ENCODE measurements at places on chromosomes 16 and 17.
A peak's percentile ranks its signal among the peaks of the same experiment; 100 is the strongest.

- no peak overlapping the region for H3K4me3 ChIP-seq
- H3K36me3 ChIP-seq, result peaks cover 67% of the 10 kb centered on the region
- H3K27me3 ChIP-seq, result no peaks in the 10 kb centered on the region
- DNase-seq, result no peak
- no peak overlapping the region for H3K27ac ChIP-seq
Observed at GRCh38 chr16:27486760-27487159, 63.0 kb downstream of the GTF3C1 start.

DNA sequence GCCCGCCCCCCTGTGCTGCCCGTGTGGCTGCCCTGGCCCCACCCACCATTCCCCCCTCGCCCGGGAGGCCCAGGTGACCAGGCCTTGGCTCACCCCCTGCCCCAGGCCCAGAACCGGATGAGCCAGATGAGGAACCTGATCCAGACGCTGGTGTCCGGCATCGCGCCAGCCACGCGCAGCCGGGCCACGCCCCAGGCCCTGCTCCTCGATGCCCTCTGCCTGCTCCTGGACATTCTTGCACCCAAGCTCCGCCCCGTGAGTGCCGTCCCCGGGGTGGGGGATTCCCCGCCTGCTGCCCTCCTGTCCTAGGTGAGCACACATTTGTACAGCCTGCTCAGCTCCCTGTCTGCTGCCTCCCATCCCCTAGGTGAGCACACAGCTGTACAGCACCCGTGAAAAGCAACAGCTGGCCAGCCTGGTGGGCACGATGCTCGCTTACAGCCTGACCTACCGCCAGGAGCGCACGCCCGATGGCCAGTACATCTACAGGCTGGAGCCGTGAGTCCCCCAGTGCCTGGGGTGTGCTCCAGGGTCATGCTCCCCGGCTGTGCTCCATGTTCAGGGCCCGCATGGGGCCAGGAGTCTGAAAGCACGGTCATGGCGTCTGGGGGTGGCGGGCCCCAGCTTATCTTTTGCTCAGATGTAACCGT, 4.8 kb downstream of the GNG13 start:
- H3K4me3 ChIP-seq, result no peak overlapping the region
- H3K36me3 ChIP-seq, result peaks cover 17% of the 10 kb centered on the region
- peaks cover 26% of the 10 kb centered on the region for H3K27me3 ChIP-seq
- no peaks in the 10 kb centered on the region for H3K4me1 ChIP-seq

- H3K27ac ChIP-seq, result no peak overlapping the region
- H3K4me3 ChIP-seq, result no peak overlapping the region
- H3K27me3 ChIP-seq, result no peaks in the 10 kb centered on the region
- no peaks in the 10 kb centered on the region for H3K36me3 ChIP-seq
- DNase-seq, result no peak
Observed at GRCh38 chr17:83177611-83178532, 98.5 kb downstream of the METRNL start.

DNA sequence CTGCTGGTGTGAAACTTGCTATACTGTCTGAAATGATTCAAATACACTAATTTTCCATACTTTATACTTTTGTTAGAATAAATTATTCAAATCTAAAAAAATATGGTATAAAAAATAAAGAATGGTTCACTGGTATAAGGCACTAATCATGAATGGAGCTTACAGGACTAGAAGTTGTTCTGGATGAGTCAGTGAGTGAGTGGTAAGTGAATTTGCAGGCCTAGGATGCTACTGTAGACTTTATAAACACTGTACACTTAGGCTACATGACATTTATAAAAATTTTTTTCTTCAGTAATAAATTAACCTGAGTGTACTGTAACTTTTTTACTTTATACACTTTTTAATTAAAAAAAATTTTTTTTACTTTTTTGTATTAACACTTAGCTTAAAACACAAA, 95.5 kb downstream of the MAP2K4 start:
- H3K27ac ChIP-seq, result no peak overlapping the region
- H3K36me3 ChIP-seq, result peaks cover 86% of the 10 kb centered on the region
- H3K4me1 ChIP-seq, result no peaks in the 10 kb centered on the region
- no peak overlapping the region for H3K4me3 ChIP-seq

GRCh38 chr17:74078363-74078941, 125.0 kb upstream of the RPL38 start:
- no peak for DNase-seq
- no peaks in the 10 kb centered on the region for H3K36me3 ChIP-seq
- no peaks in the 10 kb centered on the region for H3K4me1 ChIP-seq
- no peak overlapping the region for H3K4me3 ChIP-seq
- H3K27ac ChIP-seq, result no peak overlapping the region
- peaks cover 34% of the 10 kb centered on the region for H3K27me3 ChIP-seq

DNA sequence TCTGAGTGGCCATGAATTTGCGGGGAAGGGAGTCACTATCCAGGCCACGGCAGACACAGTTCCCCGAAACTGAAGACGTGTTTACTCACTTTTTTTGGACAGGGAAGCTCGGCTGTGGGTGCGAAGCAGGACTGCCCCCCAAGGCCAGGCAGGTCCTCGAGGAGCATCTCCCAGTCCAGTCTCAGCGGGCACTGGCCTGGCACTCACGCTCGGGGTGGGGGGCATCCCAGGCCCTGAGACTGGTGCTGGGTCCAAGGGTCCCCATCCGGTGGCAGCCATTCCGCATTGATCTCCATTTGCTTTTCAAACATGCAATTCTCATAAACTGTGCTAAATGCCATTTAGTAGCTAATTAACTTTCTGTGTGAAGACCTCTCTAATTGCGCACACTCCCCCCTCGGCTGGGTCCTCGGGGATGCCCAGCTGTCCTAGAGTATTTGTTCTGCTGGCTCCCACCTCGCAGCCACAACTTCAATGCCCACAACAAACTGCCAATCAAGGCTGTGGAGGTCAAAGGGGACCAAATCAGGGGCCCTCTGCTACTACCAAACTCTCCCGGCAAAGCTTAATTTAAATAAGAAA, 50.2 kb downstream of the TBC1D16 start:
- H3K4me3 ChIP-seq, result no peak overlapping the region
- no peak overlapping the region for H3K27ac ChIP-seq
- no peaks in the 10 kb centered on the region for H3K27me3 ChIP-seq

DNA sequence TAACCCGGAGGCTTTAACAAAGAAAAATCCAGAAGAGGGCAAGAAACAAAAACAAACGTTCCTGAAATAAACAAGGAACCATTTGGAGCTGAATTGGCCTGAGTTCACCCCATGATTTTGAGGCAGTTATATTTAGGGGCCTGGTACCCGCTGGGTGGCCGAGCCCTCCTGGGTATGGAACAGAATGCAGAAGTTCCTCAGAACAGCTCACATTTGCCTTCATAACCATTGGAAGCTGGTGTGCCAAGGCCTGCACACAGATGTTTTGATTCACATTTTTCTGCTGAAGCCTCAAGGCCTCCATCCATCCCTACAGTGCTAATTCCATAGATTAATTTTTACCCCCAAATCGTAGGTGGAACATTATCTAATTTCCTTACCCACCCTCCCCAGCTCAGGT, 3.3 kb upstream of the ZFHX3 start:
- H3K27ac ChIP-seq, result no peak overlapping the region
- no peaks in the 10 kb centered on the region for H3K36me3 ChIP-seq
- no peak overlapping the region for H3K4me3 ChIP-seq
- H3K27me3 ChIP-seq, result no peaks in the 10 kb centered on the region

GRCh38 chr17:54901230-54901822, 674 bp downstream of the TOM1L1 start:
- H3K27me3 ChIP-seq, result peaks cover 9% of the 10 kb centered on the region
- no peak overlapping the region for H3K27ac ChIP-seq
- no peaks in the 10 kb centered on the region for H3K36me3 ChIP-seq
- peaks cover 16% of the 10 kb centered on the region for H3K4me1 ChIP-seq
- H3K4me3 ChIP-seq, result peak overlapping the region; percentile 51

GRCh38 chr16:24883714-24884151, 38.0 kb downstream of the SLC5A11 start:
- H3K4me1 ChIP-seq, result no peaks in the 10 kb centered on the region
- DNase-seq, result no peak
- H3K36me3 ChIP-seq, result no peaks in the 10 kb centered on the region
- H3K4me3 ChIP-seq, result no peak overlapping the region
- no peaks in the 10 kb centered on the region for H3K27me3 ChIP-seq

DNA sequence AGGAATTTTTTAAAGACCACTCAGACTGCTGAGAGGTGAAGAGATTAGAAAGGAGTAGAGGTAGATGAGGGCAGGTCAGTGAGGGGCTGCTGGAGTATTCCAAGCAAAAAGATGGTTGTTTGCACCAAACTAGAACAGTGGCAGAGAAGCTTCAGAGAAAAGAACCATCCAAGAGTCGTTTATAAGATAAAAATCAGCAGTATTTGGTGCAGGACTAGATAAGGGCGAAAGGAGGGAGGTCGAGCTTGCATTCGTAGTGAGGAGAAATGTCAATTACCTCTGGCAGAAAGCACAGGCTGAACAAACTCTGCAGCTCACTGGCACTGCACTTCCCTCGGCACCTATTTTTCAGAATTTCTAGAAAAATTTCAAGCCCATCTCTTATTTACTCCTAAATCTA, 9.6 kb downstream of the TEX2 start:
- peaks cover 13% of the 10 kb centered on the region for H3K4me1 ChIP-seq
- no peaks in the 10 kb centered on the region for H3K36me3 ChIP-seq
- no peak overlapping the region for H3K27ac ChIP-seq

GRCh38 chr17:45703348-45703747, 80.8 kb upstream of the CRHR1 start:
- DNase-seq, result no peak
- no peaks in the 10 kb centered on the region for H3K36me3 ChIP-seq
- H3K4me1 ChIP-seq, result no peaks in the 10 kb centered on the region
- no peak overlapping the region for H3K27ac ChIP-seq
- no peak overlapping the region for H3K4me3 ChIP-seq

DNA sequence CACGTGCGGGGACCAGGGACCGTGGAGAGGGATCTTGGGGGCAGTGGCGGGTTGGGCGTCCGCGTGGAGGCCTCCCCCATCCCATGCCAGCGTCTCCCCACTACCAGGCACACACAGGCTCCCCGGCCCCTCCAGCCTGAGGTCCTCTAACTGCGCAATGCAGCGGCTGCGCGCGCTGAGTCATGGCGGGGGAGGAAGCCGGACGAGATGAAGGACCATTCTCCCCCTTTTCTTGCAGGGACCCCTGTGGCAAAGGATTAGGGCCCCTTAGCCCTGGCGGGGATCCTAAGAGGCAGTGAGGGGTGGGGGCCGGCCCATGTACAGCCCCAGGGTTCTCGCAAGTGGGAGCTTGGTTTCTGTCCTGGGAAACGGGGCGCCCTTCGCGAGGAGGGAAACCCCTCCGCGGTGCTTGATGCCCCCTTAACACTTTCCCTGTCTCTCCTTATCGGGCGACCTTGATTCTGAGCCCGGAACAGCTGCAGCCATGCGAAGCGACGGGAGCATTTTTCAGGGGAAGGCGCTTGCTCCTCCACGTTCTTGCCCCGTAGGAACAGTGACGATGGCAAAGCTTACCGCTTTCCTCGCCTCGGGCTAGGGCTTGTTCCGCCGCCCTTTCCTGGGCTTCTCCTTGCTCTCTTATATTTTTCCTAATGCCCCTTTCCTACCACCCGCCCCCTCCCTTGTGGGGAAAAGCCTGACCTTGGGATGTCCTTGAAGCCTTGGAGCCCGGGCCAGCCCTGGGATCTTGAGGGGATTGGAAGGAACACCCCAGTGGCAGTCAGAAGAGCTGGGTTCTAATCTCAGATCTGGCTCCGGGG, 592 bp downstream of the ALDOA start:
- DNase-seq, result no peak
- H3K27me3 ChIP-seq, result no peaks in the 10 kb centered on the region
- peak overlapping the region; percentile 96 for H3K4me3 ChIP-seq
- peaks cover 40% of the 10 kb centered on the region for H3K36me3 ChIP-seq
- peaks cover 43% of the 10 kb centered on the region for H3K4me1 ChIP-seq
- H3K27ac ChIP-seq, result peak overlapping the region; percentile 99

GRCh38 chr17:28113269-28113668, 70.8 kb downstream of the NLK start:
- DNase-seq, result no peak
- no peaks in the 10 kb centered on the region for H3K27me3 ChIP-seq
- H3K4me3 ChIP-seq, result no peak overlapping the region
- peak overlapping the region; percentile 61 for H3K27ac ChIP-seq

DNA sequence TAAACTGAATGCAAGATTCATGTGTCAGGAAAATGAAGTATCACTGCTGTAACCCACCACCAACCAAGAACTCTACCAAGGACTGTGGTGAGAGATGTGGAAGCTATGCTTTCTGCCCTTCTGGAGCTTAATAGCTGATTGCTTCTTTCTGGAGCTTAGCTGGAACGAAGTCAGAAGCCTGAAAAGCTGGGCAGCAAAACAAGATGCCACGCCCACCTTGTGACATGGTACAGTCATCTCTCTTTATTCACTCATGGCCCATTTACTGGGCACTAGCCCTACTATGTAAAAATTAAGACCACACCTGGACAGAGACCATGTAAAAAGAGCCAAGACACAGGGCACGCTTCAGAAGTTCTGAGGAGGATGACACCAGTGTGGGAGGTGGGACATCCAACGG, 48.1 kb downstream of the TEX2 start:
- peak overlapping the region; percentile 72 for H3K27ac ChIP-seq
- no peak for DNase-seq
- peaks cover 28% of the 10 kb centered on the region for H3K36me3 ChIP-seq
- H3K4me1 ChIP-seq, result peaks cover 23% of the 10 kb centered on the region
- no peak overlapping the region for H3K4me3 ChIP-seq

- no peak overlapping the region for H3K27ac ChIP-seq
- H3K4me3 ChIP-seq, result no peak overlapping the region
- no peaks in the 10 kb centered on the region for H3K4me1 ChIP-seq
- no peaks in the 10 kb centered on the region for H3K27me3 ChIP-seq
Observed at GRCh38 chr16:27174007-27174406, 29.3 kb upstream of the KDM8 start.

DNA sequence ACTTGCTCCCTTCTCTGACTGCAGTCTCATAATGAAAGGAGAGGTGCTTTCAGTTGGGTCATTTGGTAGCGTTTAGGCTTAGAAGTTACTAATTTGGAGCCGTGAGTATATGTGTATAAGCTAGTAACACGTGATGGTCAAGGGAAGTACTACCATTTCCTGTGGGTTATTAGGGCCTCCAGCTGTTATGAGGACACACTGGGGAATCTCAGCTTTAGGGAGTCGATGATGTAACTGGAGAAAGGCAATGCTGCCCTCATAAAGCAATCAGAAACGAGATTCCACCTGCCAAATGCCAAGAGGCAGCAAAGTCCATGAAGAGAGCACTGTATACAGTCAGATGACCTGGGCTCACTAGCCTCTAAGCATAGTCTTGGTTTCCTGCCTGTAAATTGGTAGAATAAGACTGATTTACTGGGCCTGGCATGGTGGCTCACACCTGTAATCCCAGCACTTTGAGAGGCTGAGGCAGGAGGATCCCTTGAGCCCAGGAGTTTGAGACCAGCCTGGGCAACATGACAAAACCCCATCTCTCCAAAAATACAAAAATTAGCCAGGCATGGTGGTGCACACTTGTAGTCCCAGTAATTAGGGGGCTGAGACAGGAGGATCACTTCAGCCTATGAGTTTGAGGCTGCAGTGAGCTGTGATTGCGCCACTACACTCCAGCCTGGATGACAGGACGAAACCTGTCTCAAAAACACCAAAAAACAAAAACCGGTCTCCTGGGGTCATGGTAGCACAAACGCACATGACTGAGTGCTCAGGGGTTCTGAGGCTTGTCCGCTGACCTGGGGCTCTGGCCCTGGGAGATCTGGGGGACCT, 53.0 kb downstream of the SF3B3 start:
- no peaks in the 10 kb centered on the region for H3K27me3 ChIP-seq
- DNase-seq, result no peak
- H3K36me3 ChIP-seq, result peaks cover 23% of the 10 kb centered on the region
- H3K27ac ChIP-seq, result no peak overlapping the region
- no peak overlapping the region for H3K4me3 ChIP-seq

GRCh38 chr16:81636298-81636993, 142.6 kb upstream of the PLCG2 start:
- no peak overlapping the region for H3K4me3 ChIP-seq
- no peak overlapping the region for H3K27ac ChIP-seq
- H3K36me3 ChIP-seq, result no peaks in the 10 kb centered on the region
- no peaks in the 10 kb centered on the region for H3K27me3 ChIP-seq
- DNase-seq, result no peak
- H3K4me1 ChIP-seq, result peaks cover 42% of the 10 kb centered on the region
